Mucosa of descending colon (tissue), 3 donors: ENCODE measurements at places on chromosomes 6 and 20. TPM values are rescaled to one million over a fixed set of nuclear protein-coding genes. Genes with fewer than 3 reads are reported as not detected.

GRCh38 chr6:142624978-142625715 is 319.8 kb downstream of the HIVEP2 start:
- DNase-seq, result no peak

Gene GTF2H4
- 17.0 TPM for total RNA-seq

Gene TGM2
- total RNA-seq, result 33.3 TPM

DNA sequence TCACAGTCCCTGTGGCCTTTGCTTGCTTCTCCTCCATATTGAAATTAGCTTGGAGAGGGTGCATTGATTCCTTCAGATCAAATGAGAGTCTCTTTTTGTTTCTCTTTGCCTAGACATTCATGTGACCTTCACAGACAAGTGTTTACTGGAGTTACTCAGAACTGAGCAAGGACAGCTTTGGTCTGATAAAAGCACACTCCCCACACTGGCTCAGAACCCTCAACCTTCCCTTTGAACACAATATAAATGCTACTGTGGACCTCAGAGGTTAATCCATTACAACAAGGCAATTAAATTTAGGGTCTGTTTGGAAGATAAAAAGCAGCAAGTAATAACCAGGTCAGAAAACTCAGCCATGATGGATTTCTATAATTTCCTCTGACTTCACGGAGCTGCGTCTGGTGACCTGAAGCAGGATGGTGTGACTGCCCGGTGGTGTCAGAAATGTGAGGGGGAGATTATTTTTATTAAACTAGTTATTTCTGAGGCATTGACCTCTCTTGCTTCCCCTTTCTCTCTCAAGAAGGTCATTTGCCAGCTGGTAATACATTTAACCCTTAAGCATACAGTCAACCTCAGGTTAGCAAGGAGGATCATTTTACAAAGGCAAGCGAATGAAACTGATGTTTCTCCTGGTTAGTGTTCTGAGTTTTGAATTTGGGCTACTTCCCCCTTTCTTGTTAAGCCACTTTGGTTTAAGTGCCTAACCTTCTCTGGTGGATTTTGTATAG is 208.2 kb downstream of the CLIC5 start:
- DNase-seq, result no peak

Gene GINS1
- 1.8 TPM for total RNA-seq

Gene CRISP2
- total RNA-seq, result not detected

DNA sequence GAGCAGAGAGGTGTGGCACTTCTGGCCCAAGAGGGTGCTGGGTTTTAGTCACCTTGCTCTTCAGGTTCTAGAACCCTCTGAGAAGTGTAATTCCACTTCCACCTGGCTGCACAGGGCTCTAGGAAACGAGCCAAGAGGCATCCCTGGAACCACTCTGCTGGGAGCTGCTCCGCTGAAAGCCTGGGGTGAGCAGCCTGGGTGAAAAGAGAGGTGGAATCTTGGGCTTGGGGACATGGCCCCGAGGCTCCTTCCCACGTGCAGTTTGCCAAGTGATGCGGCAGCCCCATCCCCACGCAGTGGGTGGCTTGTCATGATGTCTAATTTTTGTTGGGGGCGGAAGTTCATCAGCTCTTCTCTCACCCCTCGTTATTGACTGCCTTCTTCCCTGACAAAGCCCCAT is 32.8 kb downstream of the PPP1R16B start:
- no peak for DNase-seq

Gene C6orf120
- total RNA-seq, result 25.3 TPM

- DNase-seq, result no peak
Observed at GRCh38 chr6:53044071-53044470, 21.1 kb upstream of the FBXO9 start.
